Hypothalamus (tissue), 51 donors: ENCODE measurements at places on chromosomes 5 and 9.

GRCh38 chr9:12798066-12798770 is 23.4 kb downstream of the LURAP1L start:
- DNase-seq, result no peak

- DNase-seq, result no peak
These were observed 41.4 kb upstream of the BARHL1 start for GRCh38 chr9:132541051-132541450.

GRCh38 chr5:93294996-93295395 is 286.0 kb downstream of the NR2F1-AS1 start:
- no peak for DNase-seq

DNA sequence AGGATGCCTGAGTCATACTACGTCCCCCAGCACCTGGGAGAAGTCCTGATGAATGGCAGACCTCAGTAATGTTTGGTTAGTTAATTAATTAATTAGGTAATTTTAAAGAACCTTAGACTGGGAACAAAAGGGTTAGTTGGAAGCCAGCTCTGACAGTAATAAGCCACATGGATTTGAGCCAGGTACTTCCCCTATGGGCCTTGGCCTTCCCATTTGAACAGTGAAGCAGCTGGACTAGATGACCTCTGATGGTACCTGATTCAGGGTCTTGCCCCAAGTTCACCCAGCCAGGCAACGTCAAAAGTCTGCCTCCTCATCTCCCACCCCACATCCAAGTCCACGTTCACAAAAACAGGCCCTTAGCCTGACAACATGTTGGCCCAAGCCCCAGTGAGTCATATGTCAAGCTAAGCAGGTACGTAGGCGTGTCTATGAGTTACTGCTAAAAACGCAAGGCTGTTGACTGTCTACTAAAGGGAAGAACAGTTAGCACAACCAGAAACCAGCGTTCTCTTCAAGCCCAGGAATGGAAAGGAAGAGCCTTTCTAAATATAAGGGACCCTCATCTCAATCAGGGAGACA is 303.2 kb downstream of the ACTL7B start:
- no peak for DNase-seq

GRCh38 chr5:134784241-134784920 is 25.8 kb downstream of the DDX46 start:
- DNase-seq, result no peak

- DNase-seq, result no peak
These were observed 19.0 kb upstream of the FER start for GRCh38 chr5:108728566-108729241.
